ENCODE measurements at places on chromosomes 2 and 18.

- DNase-seq, result no peak
Measured at GRCh38 chr18:55856229-55856628, 268.2 kb upstream of the TCF4 start.

GRCh38 chr2:118059919-118060478 lies 28.3 kb upstream of the INSIG2 start:
- DNase-seq, result no peak

DNA sequence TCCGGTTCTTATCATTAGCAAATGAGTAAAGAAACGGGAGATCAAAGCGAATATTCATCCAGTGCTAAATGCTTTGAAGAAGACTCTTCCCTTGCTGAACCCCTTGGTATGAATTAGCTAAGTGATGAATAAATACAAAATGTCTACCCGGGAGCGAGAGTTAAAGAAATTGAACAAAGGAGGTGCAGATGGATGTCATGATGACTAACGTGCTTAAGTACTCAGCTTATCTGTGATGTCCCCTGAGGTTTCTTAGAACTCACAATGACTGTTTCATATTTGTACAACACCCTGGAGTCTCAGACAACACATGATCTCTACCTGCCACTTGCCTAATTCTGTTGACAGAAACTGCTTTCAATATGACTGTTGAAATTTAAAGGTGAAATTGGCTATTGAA lies 148.5 kb downstream of the TMEM200C start:
- no peak for DNase-seq

DNA sequence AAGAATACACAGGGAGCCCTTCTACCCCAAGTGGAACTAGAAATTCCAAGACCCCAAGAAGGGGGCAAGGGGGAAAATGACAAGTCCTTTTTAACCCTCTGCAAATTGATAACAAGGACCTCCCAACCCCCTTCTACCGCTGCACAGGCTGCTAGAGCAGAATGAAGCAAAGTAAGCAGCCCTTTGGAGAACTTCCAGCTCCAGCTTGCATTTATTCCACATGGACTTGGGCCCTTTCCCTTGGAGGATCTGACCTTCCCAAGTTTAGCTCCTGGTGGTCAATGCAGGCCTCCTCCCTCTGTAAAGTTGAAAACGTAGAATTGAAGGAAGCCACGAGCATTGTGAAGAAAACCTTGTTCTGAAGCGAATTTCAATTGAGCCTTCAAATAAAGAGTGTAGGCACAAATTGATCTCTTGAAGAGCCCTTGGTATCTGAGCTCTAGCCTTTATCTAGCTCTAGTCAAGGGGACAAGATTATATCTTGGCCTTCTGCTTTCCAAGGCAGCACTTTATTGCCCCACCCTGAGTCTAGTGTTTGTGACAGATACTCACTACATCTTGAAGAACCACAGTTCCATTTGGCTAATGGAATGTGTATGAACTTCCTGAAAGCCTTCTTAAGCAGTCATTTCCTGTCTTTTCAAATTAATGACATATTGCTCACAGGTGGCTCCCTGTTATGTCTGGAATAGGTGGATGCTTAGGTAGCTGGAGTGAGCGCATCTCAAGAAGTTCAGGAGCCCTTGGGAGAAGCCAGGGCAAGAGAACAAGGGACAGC lies 37.2 kb downstream of the SLC14A2 start:
- DNase-seq, result no peak

DNA sequence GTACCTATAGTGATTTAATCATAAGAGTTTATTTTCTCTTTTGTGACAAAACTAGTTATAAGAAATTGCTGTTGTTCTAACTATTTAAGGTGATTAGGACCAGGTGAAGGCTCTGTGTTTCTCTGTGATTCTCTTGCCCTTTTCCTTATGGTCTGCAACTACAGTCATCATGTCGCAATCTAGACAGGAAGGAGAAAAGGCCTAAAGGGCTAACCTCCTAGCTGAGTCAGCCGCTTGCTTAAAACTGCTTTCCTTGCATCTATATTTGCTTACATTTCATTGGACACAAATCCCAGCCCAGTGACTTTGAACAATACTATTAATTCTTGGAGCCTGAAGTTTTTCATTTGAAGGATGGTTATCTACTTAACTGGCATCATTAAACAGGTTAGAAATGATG lies 93.1 kb downstream of the PIK3C3 start:
- no peak for DNase-seq
